ENCODE measurements at places on chromosomes 4 and X.

DNA sequence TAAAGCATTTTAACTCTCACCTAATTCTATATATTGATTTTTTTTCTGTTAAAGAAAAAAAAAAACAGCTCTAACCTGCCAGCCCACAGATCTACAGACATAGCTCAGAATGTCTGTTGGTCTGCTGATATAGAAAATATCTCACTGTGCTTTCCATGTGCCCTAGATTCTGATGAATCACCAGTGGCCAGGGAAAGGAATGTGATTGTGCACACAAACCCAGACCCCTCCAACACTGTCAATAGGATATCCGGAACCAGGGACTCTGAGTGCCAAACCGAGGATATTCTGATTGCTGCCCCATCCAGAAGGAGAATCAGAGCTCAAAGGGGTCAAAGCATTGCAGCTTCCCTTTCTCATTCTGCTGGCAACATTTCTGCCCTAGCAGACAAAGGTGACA is 12.1 kb upstream of the SCML1 start:
- DNase-seq: no peak

DNA sequence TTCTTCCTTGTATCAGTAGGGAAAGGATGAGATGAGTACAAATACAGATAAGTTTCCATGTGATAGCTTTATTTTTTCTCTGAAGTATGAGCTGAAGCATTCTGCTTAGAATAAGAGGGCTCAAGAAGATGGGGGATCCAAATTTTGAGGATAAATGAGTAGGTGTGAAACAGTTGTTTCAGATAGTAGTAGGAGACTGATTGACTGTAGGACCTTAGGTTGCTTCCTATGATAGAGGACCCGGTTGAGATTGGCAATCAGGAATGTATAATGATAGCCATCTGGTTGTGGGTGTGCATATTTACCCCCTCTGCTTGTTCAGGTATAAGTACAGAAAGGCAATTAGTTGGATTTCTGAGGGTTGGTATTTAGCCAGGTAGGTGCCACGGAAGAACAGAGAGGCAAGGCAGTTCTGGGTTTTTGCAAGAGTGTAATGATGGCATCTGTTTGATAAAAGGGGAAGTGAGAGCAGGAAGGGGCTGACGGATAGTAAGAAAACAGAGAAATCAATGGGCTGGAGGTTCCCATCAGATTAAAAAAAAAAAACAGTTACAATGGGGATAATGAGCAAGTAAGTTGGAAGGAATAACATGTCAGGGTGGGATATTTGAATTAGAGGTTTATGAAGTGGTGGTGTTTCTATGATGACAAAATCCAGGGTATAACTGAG is 13.7 kb downstream of the OCRL start:
- no peak for DNase-seq

DNA sequence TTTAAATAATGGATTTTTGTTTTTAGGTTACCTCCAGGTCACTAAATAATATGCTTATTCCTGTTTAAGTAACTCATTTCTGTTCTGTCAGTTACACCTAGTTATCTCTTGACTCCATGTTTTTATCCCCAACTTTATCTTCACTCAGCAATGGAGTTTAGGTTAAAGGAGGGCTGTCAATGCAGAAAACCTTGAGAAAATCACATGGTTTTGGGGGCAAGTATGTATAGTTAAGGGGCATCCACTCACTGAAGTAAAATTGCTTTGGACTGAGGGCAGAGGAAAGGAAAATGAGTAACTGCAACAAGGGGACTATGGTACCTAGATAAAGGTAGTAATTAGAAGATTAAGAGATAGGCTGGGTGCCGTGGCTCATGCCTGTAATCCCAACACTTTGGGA is 87.1 kb downstream of the UBE2K start:
- no peak for DNase-seq

DNA sequence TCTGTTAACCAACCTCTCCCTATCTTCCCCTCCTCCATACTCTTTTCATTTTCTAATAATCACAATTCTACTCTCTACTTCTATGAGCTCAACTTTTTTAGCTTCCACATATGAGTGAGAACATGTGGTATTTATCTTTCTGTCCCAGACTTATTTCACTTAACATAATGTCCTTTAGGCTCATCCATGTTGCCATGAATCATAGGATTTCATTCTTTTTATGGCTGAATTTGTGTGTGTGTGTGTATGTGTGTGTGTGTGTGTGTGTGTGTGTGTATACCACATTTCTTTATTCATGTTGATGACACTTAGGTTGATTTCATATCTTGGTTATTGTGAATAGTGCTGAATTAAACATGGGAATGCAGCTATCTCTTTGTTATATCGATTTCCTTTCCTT is 37.4 kb downstream of the RUFY3 start:
- DNase-seq: no peak

- no peak for DNase-seq
These were observed 6.2 kb downstream of the CXCL1 start for GRCh38 chr4:73875401-73875800.

DNA sequence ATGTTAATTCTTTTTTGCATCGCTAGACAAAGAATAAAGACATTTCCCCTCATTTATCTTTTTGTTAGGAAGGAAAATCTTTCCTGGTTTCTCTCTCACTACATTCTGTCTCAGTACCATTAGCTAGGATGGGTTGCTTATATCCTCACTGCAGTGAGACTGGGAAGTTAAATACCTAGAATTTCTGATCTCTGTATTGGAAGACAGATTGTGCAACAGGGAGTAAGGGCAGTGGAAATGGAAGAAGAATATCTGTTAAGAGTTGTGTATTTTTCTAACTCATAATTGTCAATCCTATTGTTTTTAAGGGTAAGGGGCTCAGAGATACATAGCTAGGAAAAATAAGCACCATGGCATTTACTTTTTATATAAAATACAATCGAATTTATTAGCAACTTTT is 19.6 kb downstream of the PTPN13 start:
- no peak for DNase-seq

DNA sequence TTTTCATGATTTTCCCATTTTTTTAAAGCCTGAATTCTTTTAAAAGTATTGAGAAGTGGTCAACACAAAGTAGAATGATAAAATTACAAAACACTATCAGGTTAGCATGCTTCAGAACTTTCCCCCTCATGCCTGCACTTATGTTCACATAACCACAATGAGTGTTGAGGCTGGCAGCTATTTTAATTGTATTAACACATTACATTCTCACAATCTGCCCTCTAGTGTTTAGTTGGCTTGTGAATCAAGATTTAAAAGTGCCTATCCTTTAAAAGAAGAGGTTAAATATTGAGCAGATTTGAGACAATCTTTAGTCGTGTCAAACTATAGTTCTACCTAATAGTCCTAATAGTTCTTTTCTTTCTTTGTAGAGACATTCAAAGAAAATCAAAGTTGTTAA is 93.6 kb upstream of the NAP1L5 start:
- no peak for DNase-seq

GRCh38 chrX:39922926-39923325 is 174.8 kb downstream of the BCOR start:
- no peak for DNase-seq

DNA sequence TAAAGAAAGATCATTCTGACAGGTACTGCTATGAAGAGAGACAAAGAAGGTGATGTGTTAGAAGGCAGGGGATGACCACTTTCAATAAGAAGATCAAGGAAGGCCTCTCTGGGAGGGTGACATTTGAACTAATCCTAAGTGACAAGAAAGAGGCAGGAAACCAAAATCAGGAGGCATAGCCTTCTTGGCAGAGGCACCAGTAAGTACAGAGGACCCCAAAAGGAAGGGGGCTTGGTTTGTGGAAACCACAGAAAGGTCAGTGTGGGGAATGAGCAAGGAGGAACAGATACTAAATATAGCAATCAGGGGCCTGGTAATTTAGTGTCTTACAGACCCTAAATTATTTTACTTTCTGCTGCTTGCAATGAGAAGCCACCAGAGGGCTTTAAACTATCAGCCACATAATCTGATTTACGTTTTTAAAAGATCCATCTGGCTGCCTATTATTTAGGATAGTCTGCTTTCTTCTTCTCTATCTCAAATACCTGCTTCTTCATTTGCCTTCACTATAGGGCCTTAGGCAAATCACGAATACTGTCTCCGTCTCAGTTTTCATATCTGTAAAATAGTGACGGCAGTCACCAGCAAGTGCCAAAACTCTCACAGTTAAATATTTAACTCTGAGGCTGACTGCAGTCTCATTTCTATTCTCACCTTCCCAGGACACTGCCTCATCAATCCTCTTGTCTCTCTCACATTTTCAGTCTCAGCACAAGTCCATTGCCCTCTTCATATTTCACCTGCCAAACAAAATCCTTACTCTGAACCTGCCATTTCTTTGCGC is 16.7 kb downstream of the NR3C2 start:
- DNase-seq: no peak

GRCh38 chr4:1291091-1291490 is 1.4 kb downstream of the MAEA start:
- DNase-seq: no peak
